ENCODE measurements at places on chromosomes 1 and 21.

GRCh38 chr1:15477646-15478212, 1.8 kb downstream of the CELA2B start:
- DNase-seq, result no peak

DNA sequence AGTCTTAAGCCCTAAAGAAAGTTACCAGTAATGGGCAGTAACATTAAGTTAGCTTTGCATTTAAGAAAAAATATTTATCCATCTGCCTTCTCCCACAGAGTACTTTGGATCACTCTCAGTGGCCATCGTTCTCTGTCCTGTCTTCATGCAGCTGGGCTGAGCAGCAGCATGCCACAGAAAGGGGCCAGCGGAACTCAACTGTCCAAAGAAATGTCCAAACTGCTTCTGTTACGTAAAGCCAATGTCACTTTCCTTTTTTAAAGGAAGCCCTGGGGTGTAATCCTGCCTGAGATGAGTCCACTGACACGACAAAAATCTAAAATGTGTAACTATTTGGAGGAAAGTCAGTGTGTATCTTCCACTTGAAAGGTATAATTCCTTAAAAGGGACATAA, 291.6 kb downstream of the SMYD3 start:
- DNase-seq, result no peak

- DNase-seq, result no peak
Observed at GRCh38 chr1:17084787-17085186, 31.0 kb upstream of the SDHB start.

DNA sequence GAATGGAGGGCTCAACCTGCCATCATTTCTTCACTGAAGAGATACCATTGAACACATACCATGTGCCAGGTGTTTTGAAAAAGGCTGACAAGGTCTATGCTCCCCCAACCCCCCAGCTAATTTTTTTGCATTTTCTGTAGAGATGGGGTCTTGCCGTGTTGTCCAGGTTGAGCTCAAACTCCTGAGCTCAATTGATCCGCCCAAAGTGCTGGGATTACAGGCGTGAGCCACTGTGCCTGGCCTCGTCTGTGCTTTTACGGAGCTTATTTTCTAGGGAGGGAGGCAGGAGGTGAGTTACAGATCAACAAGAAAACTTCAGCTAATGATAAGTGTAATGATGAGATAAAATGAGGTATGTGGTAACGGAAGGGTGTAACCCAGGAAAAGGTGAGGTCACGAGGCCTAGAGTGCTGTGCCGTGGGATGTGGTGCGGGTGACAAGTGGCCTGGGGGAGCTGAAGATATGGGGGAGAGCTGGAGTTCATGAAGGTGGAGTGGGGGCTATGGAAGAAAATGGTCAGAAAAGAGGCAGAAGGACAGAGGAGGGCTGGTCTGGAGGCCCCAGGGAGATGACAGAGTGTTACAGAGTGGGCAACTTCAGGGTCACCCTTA, 28.2 kb downstream of the FAAH start:
- no peak for DNase-seq

- no peak for DNase-seq
Observed at GRCh38 chr21:30027986-30028385, 88.2 kb upstream of the GRIK1 start.

GRCh38 chr21:33078907-33079582, 9.1 kb downstream of the OLIG1 start:
- peak; percentile 30 for DNase-seq

- DNase-seq, result no peak
Observed at GRCh38 chr1:244273845-244274619, 177.7 kb downstream of the ADSS2 start.

DNA sequence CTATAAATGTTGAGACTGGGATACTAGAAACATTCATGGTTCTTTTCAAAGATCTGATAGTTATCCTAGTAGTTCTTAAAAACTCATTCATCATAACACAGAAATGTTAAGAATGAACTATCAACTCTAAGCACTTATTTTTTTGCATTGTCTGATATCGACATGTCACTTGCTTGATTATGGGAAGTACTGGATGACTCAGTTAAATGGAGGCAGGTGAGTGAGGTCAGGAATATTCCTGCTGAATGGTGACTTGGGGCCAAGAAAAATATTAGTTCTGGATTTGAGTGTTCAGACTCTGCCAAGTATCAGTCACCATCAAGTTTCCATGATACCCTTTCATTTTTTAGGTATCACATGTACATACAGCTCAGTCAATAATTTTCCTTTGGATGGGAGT, 63.6 kb downstream of the NEK7 start:
- DNase-seq, result no peak

DNA sequence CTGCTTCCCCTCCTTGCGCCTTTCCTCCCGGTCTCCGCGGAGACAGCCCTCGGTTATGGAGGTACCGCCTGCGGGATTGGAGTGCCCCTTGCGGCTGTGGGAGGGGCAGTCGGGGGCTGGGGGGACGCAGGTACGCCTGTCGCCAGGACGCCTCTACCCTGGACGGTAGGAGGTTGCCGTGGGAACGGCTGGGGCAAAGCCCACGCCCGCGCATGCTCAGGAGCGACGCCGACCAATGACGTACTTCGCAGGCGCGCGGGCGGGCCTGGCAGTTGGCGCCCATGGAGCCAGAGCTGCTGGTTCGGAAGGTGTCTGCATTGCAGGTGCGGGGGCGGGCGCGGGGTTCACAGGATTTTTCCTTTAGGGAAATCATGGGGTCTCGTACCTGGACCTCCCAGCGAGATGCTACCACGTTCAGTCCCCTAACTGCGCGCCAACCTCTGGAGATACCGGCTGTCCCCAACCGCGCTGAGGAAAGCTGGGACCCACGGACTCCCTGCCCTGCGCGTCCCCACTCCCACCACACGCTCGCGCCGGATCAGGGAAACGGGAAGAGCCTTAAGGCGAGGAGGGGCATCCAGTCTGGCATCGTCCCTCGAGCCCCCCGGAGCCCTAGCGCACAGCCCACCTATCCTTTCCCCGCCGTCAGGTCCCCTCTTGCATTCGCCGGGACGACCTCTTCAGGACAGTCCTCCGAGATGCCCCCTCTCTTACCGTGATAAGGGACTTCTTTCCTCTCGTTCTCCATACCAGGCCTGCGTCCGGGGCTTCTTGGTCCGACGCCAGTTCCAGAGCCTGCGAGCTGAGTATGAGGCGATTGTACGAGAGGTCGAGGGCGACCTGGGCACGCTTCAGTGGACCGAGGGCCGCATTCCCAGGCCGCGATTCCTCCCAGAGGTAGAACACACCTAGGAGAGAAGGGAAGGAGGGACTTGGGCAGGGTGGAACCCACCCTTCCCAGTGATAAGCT, at the start of gene IQCC:
TSS of gene IQCC (plus strand) at position 271 of the 970 bp plus-strand sequence. CDS start at position 282, 11 bp downstream.
- peak; percentile 68 for DNase-seq

- DNase-seq, result no peak
Observed at GRCh38 chr1:108799001-108799400, 52.5 kb downstream of the STXBP3 start.

DNA sequence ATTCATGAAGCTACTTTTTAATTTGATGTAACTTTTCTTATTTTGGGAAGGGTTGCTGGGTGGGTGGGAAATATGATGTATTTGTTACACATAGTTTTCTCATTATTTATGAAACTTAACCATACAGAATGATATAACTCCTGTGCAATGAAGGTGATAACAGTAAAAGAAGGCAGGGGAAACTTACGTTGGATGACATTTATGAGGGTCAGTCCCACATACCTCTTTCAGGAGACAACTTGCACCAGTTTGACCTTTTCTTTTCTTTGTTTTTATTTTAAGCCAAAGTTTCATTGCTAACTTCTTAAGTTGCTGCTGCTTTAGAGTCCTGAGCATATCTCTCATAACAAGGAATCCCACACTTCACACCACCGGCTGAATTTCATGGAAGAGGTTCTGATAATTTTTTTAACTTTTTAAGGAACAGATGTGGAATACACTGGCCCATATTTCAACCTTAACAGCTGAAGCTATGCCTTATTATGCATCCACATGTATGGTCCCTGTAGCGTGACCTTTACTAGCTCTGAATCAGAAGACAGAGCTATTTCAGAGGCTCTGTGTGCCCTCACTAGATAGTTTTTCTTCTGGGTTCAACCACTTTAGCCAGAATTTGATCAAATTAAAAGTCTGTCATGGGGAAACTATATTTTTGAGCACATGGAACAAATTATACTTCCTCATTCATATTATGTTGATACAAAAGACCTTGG, 28.0 kb upstream of the KIAA1614 start:
- DNase-seq, result no peak

- no peak for DNase-seq
Observed at GRCh38 chr1:119981986-119982815, 85.9 kb upstream of the ADAM30 start.

GRCh38 chr1:110880708-110881374, 7.9 kb downstream of the CD53 start:
- peak; percentile 27 for DNase-seq

DNA sequence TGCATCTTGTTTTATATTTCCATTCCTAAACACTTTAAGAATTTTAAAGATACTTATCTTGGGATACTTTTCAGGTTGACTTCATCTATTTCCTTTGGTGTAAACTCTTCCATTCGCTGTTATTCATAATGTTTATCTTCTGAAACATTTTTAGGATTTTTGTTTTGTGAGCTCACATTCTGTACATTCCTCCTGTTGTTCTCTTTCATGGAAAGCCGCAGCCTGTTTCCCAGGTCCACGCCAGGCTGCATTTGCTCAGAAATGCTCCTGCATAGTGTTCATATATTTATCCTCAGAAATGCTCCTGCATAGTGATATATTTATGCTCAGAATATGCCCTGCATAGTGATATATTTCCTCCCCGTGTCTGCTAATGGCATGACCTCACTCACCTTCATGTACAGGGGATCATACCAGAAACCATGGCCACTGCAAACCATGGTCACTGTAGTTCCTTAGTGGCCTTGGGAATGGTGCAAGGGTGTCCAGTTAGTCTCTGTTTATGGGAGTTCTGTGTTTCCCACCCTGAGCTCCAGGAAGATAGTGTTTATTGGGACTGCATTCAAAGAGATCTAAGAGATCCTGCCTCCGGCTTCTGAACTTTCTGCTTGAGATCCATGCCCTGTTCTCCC, 153.9 kb upstream of the GREM2 start:
- no peak for DNase-seq

DNA sequence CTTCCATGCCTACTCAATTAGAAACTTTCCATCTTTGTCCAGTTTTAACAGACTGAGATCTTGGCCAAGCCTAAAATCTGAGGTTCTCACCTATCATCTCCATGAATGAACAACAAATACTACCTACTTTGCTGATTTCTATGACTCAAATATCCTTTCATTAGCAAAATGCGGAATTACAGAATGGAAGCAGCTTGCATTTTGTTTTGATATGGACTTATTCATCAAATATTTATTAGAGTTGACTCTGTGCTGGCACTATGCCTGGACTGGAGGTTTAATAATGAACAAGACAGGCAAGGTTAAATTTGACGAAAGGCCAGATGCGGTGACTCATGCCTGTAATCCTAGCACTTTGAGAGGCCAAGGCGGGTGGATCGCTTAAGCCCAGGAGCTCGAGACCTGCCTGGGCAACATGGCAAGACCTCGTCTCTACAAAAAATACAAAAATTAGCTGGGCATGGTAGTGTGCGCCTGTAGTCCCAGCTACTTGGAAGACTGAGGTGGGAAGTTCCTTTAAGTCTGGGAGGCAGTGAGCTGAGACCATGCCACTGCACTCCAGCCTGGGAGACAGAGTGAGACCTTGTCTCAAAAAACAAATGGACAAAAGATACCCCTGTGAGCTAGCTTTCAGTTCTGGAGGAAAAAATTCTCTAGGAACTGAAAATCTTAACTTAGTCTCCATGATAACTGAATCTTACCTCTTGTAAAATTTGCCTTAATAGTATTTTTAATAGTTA, 29.4 kb upstream of the SOD1 start:
- no peak for DNase-seq

- no peak for DNase-seq
Observed at GRCh38 chr1:87644033-87644578, 315.4 kb downstream of the LMO4 start.

DNA sequence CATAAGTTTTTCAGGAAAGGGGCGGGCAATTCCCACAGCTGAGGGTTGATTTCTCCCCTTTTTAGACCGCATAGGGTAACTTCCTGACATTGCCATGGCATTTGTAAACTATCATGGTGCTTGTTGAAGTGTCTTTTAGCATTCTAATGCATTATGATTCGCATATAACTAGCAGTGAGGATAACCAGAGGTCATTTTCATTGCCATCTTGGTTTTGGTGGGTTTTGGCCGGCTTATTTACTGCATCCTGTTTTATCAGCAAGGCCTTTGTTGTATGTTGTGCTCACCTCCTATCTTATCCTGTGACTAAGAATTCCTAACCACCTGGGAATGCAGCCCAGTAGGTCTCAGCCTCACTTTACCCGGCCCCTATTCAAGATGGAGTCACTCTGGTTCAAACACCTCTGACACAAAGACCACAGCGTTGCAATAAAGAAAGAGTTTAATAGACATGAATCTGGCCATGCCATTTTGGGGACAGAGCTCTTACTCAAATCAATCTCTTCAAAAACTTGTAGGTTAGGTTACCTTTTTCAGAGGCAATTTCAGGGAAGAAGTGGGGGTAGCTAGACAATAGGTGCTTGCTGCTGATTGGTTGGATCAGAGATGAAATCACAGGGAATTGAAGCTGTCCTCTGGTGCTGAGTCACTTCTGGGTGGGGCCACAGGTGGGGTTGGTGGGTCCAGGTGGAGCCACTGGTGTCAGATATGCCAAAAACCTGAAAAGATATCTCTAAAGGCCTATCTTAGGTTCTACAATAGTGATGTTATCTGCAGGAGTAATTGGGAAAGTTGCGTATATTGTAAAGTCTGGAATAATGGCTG, 23.3 kb downstream of the TBX19 start:
- DNase-seq, result no peak

DNA sequence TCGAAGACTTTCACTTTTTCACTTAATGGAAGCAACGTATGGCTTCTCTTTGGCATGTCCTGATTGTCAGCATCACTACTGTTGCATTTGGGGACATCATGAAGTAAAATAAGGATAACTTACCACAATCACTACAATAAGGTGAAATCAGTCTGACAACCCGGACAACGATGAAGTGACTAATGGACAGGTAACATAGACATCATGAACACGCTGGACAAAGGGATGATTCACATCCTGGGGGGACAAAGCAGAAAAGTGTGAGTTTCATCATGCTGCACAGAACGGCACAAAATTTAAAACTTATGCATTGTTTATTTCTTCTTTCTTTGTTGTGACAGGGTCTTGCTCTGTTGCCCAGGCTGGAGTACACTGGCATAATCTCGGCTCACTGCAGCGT, 53.9 kb downstream of the FH start:
- no peak for DNase-seq

Measured in stimulated activated CD8-positive, alpha-beta memory T cell treated with anti-CD3 and anti-CD28 coated beads, Interleukin-4, amount 100 ng/mL, for 4 hours (primary cell).